ENCODE measurements at places on chromosomes 4 and X. TPM values are rescaled to one million over a fixed set of nuclear protein-coding genes. Genes with fewer than 3 reads are reported as not detected.

AR gene
- 3.3 TPM for polyA plus RNA-seq

GRXCR1 gene
- not detected for polyA plus RNA-seq

ARR3 gene
- polyA plus RNA-seq: 0.45 TPM

GSPT2 gene
- polyA plus RNA-seq: 22.2 TPM

MAGEA9B gene
- not detected for polyA plus RNA-seq

GRIA2 gene
- polyA plus RNA-seq: 1.1 TPM

YIPF6 gene
- 46.7 TPM for polyA plus RNA-seq

VCX gene
- not detected for polyA plus RNA-seq

PABPC1L2B gene
- polyA plus RNA-seq: not detected

VSIG4 gene
- polyA plus RNA-seq: 4.4 TPM

CHST7 gene
- polyA plus RNA-seq: 2.9 TPM

CACNA1F gene
- 0.25 TPM for polyA plus RNA-seq

XAGE2 gene
- 0.17 TPM for polyA plus RNA-seq

WAS gene
- 3.0 TPM for polyA plus RNA-seq

CLOCK gene
- 22.6 TPM for polyA plus RNA-seq

DCLK2 gene
- polyA plus RNA-seq: 11.7 TPM

ADH1A gene
- 1.8 TPM for polyA plus RNA-seq

CT83 gene
- polyA plus RNA-seq: not detected

STARD8 gene
- polyA plus RNA-seq: 21.0 TPM

EDA gene
- 5.9 TPM for polyA plus RNA-seq

MAB21L2 gene
- not detected for polyA plus RNA-seq

PHOX2B gene
- polyA plus RNA-seq: not detected

SH3BGRL gene
- 225 TPM for polyA plus RNA-seq

MAGEA9 gene
- not detected for polyA plus RNA-seq

KLHL5 gene
- polyA plus RNA-seq: 38.4 TPM

C4orf51 gene
- polyA plus RNA-seq: not detected

DCX gene
- polyA plus RNA-seq: 2.0 TPM

PRR32 gene
- polyA plus RNA-seq: not detected

FRAS1 gene
- polyA plus RNA-seq: 84.9 TPM

CT55 gene
- polyA plus RNA-seq: 0.20 TPM

PDGFRA gene
- 149 TPM for polyA plus RNA-seq

UNC5C gene
- polyA plus RNA-seq: 43.8 TPM

NDNF gene
- polyA plus RNA-seq: 64.4 TPM

IQSEC2 gene
- polyA plus RNA-seq: 12.9 TPM

SPANXN3 gene
- not detected for polyA plus RNA-seq

POU3F4 gene
- 8.1 TPM for polyA plus RNA-seq

ARHGAP6 gene
- polyA plus RNA-seq: 13.9 TPM

TEX13B gene
- polyA plus RNA-seq: not detected

CXXC4 gene
- 10.2 TPM for polyA plus RNA-seq

GUCY1A1 gene
- polyA plus RNA-seq: 82.3 TPM

COL4A6 gene
- polyA plus RNA-seq: 14.2 TPM

SLC6A14 gene
- 0.17 TPM for polyA plus RNA-seq

Measured in renal cortex interstitium (tissue), 15 donors.